ENCODE measurements at places on chromosomes 3 and 15.

GRCh38 chr15:33757516-33758232, 210.6 kb upstream of the CHRM5 start:
- DNase-seq: no peak

GRCh38 chr3:38331257-38332022, 15.1 kb upstream of the XYLB start:
- no peak for DNase-seq

DNA sequence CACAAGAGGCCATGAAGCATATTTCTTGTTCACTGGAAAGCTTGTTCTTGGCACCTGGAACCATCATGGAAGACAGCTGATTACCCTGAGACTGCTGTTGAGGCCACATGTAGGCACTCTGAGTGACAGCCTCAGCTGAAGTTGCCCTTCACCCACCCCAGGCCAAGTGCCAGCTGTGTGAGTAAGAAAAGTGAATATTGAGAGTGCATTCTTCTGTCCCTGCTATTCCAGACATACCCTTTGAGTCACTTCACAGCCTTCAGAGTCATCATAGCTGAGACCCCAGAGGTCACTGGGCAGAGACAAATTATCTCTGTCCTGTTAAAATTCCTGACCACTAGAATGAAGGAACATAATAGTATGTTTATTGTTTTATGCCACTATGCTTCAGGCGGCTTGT, 79.6 kb downstream of the NFKBIZ start:
- no peak for DNase-seq

DNA sequence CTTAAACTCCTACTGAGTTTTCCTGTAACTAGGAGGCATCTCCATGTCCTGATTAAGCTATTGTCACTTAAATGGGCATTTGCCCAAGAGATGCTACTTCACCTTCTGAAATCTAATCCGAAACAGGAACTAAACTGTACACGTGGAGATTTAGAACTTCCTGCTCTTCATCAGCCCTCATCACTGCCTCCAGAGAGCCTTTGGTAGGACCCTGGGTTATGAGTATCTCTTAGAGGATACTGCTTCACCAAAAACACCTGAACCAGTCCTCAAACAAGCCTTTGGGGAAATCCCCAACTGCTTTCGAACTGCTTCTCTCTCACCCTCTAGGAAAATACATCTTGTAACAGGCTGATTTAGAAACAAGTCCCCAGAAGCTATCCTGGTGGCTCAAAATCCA, 320.3 kb downstream of the GAP43 start:
- DNase-seq: no peak

- no peak for DNase-seq
Measured at GRCh38 chr3:73136941-73137340, 75.5 kb downstream of the EBLN2 start.

DNA sequence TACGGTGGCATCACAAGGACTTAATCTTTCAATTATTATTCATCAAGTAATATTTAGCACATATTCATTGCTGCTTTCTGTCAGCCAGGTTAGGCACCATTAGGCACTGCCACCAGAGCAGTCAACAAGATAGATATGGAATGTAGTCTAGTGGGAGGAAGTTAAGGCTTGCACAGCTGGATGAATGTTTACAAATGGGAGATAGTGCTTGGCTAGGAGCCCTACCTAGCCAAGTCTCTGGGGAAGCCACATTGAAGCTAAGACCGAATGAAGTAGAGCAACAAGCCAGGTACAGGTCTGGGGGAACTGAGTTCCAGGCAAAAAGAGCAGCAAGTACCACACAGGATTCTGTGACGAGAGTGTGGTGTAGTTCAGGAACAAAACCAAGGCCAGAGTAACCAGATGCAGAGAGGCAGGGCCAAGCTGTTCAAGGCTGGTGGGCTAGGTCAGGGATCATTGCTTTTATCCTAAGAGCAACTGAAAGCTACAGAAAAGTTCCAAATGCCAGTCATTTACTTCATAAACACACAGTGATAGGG, 33.4 kb upstream of the SCAANT1 start:
- no peak for DNase-seq

- peak; percentile 38 for DNase-seq
Measured at GRCh38 chr3:177836671-177837070, 639.4 kb upstream of the TBL1XR1 start.

GRCh38 chr15:63388511-63388910, 6.9 kb upstream of the CA12 start:
- no peak for DNase-seq

DNA sequence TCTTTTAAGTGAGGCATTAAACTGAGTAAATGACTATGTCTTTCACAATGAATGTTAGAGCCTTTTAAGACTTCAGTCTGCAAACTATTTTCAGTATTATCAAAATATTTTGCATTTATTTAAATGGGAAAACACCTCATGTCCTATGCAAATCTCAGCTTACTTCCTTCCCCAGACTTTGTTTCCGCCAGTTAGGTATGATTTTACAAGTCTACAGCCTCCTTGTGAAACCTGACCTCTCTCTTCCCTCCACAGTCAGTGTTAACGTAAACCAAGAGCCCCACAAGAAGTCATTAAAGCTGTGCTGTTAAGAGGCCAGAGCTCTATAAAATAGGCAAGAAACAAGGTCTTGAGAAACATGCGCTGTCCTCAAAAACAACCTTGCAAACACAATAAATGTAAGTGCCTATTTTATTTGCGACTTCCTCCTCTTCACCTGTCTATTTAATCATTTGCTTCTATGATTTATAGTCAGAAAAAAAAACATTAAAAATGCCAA, 48.3 kb downstream of the PRTG start:
- no peak for DNase-seq

DNA sequence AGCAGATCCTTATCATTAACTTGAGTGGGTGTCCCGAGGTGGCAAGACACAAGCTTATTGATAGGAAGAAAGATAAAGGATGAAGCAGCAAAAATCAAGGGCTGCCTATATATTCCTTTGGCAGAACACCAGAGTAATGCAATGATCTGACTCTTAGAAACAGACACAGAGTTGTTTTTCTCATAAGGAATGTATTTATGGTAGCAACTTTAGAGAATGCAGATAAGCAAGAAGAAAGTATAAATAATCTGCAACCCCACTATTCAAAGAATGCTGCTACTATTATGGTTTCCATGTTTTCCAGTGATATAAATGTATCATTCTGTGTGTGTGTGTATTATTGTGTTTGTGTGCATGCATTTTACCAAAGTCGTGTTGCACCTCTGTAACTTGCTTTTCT, 208.3 kb downstream of the THSD4 start:
- DNase-seq: no peak

DNA sequence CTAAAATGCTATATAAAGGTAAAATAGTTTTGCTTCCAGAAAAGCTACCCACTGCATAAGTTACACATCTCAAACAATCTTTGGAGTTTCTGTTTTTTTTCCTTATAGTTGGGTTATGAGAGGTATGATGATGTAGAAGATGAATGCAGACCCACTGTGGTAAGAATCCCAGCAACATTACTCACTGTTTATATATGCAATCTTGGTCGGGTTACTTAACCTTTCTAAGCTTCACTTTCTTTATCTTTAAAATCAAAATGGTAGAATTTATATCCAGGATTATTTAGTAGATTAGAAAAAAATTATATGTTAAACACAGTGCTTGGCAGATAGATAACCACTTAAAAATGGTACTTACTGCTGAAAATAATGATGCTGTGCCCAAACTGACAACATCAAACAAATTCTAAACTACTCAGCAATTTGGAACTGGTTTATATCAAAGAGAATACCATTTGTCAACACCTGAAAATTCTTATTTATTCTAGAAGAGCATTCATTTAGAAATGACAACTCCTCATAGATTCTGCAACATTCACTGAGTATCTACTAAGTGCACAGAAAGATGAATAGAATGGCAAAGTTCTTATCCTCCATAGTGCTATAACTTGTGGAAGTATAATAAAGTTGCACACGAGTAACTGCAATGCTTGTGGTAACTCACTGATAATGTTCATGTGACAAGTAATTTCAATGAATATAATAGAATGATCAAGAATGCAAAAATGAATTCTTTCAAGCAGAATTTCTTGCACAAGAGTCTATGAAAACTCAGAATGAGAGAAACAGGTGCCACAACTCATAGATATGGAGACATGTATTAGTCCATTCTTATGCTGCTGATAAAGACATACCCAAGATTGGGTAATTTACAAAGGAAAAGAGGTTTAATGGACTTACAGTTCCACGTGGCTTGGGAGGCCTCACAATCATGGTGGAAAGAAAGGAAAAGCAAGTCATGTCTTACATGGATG, 129.0 kb upstream of the SLC7A14 start:
- no peak for DNase-seq

DNA sequence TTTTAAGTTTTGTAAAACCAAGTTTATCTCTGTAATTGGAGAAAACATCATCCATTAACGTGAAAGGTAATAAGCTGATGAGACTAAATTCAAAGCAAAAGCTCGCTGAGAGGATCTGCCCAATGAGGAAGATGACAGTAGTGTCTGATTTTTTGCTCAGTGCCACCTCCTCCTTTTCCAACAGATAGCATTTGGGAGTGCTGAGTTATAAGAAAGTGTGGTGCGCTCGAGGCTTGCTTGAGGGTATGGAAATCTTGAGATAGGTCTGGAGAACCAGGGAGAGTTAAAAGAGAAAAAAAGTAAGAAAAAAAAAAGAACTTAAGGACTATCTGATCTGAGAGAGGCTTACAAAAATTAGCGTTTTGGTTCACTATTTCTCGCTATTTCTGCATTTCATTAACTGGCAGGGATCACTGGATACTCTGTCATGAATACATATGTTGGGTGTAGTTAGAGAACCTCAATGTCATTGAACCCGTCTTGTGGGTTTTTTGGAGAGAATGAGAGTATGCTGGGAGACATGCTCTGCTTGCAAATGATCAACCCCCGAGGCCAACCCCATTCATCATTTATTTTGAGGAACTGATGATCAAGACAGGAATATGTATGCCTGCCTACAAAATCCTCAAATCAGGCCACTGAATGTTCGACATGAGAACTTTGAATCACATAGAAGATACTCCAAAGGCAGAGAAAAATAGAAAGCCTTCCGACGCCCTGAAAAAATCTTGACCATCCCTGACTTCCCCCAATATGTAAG, 973 bp upstream of the USP13 start:
- no peak for DNase-seq

GRCh38 chr15:26615188-26615926, 157.5 kb downstream of the GABRB3 start:
- no peak for DNase-seq

DNA sequence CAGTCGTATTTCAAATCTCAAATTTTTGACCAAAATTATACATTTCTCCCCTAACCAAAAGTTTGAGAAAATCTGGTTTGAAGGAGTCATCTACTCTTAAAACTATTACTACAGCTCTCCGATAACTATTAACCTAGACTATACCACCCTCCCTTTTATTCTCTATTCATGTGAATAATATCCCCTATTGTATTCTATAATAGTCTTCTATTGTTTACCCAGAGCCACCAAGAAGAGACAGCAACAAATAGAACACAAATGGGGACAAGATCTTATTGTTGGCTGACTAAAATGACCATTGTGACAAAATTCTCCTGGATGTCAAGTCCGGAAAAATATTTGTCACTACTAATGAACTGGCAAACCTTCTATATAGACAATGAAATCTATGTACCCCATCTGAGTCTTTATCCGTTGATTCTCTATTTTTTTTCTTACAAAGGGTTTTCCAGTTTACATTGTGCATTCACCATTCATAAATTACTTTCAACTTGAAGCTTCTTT, 618.0 kb downstream of the CADM2 start:
- no peak for DNase-seq

GRCh38 chr15:47822048-47822447, 104.7 kb downstream of the SEMA6D start:
- no peak for DNase-seq

- DNase-seq: no peak
Measured at GRCh38 chr3:25854214-25854613, 64.3 kb downstream of the OXSM start.

DNA sequence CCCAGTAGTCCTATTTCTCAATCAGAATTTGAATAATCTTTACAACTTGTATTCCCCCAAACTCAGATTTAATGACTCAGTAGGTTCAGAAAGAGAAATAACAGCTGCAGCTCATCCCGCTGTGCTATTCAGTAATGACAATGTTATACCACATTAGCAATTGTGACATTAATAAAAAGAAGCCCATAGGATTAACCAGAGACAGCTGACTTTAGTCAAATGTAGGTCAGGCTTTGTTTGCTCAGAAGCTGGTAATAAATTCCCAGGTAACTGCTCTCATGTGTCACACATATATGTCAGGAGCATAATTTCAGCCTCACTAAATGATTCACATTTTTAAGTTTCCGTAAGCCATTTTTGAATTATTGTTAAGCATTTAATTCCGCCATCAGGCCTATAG, 222.0 kb upstream of the UBE2E2 start:
- no peak for DNase-seq

DNA sequence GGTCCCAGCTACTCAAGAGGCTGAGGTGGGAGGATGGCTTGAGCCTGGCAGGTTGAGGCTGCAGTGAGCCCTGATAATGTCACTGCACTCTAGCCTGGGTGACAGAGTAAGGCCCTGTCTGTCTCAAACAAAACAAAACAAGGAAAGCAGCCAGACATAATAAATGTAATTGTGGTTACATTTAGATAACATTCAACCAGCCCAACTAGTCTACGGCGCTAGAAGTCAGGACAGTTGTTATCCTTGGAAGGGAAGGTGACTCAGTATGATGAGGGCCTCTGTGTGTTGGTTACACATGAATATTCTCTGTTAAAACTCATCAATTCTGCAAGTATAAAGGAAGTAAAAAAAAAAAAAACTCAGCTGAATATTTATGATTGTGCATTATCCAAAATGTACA, 27.0 kb upstream of the CSPG5 start:
- no peak for DNase-seq

GRCh38 chr15:45205192-45205591, 17.4 kb upstream of the SHF start:
- peak; percentile 61 for DNase-seq

DNA sequence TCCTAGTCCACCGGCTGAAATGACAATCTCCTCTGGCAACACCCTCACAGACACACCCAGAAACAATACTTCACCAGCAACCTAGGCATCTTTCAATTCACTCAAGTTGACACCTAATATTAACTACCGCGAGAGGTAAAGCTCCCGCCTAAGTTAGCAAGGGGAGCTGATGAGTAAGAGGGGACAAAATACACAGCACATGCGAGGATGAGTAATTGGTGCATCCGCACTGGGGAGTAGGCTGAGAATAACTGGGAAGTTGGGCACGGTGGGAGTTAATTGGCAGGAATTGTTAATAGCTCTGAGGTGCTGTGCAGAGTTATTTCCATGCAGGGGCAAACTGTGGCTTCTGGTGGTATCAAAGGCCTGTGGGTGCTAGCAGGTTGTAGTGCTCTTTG, 14.5 kb upstream of the PLD1 start:
- DNase-seq: no peak

GRCh38 chr3:127723011-127723567, 50.3 kb downstream of the ABTB1 start:
- DNase-seq: no peak

GRCh38 chr15:101114610-101115009, 137.2 kb downstream of the CHSY1 start:
- DNase-seq: no peak

- DNase-seq: no peak
Measured at GRCh38 chr3:43005253-43005652, 26.1 kb downstream of the GASK1A start.

Measured in NCI-H1436 (cell line).